ENCODE measurements at places on chromosomes 12 and 14.

DNA sequence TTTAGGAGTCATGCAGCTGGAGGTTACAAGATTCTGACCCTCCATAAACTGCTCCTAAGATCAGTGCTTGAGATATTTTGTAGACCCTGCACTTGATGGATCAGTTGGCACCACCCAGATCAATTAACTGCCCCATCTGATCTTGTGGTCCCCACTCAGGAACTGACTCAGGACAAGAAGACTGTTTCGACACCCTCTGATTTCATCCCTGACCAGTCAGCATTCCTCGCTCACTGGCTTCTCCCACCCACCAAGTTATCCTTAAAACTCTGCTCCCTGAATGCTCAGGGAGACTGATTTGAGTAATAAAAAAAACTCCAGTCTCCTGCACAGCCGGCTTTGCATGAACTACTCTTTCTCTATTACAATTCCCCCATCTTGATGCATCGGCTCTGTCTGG lies 360.2 kb downstream of the GALC start:
- DNase-seq, result no peak

GRCh38 chr14:104126753-104127152 lies 11.6 kb upstream of the KIF26A start:
- no peak for DNase-seq

DNA sequence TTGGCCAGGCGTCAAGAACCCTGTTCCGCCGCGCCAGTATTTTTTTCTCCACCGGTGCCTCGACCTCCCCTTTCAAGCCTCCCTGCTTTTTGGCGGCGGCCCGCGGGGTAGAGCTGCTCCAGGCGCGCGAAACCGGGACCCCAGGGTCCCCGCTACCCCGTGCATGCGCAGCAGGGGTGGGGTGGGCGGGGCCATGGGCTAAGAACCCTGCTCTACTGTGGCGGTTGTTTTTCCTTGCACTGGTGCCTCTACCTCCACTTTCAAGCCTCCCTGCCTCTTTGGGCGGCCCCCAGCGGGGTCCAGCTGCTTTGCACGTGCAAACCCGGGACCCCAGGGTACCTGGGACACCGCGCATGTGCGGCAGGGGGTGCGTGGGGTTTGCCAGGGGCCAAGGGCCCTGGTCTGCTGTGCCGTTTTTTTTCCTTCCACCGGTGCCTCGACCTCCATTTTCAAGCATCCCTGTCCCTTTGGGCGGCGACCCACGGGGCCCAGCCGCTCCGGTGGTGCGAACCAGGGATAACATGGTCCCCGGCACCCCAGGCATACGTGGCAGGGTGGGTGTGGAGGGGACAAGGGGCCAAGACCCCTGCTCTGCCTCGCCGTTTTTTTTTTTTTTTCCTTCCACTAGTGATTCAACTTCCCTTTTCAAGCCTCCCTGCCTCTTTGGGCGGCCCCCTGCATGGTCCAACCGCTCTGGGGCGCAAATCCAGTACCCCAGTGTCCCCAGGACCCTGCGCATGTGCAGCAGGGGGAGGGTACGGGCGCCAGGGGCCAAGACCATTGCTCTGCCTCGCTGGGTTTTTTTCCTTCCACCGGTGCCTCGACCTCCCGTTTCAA lies 326.8 kb downstream of the ALG10 start:
- DNase-seq, result no peak

DNA sequence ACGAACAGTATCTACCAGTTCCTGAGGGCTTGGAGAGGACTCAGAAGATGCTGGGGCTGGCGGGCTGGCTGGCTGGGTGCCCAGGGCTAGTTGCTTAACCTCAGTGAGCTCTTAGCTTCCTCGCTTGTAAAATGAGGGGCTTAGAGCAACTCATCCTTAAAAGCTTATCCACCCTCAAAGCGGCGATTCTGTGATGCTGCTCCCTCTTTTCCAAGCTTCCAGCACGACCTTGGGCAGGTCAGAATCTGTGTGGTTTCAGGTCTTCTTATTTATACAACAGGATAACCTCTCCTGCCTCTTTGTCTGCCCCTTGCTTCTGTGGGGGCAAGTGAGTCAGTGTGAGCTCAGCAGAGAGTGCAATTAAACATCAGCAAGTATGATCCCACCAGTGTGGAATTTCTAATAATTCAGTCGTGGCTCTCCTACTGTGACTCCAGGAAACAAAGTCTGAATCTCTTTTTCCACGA lies 281.8 kb downstream of the KSR2 start:
- no peak for DNase-seq

DNA sequence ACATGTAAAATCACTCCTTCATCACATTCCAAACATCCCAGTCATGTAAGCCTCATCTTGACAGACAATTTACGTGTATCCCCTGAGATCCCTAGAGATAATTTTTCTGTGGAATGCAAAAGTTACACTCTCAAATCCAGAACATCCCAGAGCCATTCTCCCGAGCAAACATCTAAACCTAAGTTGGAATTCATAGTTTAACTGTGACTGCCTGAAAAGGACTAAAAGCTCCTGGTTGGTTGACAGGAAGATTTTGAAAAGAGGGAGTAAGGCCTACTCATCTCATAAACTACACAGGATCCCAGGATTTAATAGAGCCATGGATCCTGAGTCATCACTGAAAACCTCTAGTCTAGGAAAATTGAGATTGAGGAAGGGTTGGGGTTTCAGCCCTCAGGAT lies 123.6 kb downstream of the SCN8A start:
- DNase-seq, result no peak

DNA sequence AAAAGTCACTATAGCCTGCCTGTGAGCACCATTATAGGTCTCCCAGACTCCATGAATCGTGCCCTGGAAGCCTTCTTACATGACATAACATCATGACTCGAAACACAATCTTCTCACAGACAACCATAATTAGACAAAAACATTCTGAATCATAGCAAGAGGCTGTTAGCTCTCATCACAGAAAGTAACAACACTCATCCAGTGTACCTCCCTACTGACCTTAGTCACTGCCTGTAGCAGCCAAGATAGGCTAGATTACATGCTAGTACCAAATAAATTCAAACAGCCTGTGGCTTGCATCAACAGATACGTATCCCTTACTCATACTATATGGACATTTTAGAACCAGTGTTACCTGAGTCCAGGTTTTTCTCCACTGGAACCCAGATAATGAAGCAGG lies 663.8 kb upstream of the FOXG1 start:
- DNase-seq, result no peak

DNA sequence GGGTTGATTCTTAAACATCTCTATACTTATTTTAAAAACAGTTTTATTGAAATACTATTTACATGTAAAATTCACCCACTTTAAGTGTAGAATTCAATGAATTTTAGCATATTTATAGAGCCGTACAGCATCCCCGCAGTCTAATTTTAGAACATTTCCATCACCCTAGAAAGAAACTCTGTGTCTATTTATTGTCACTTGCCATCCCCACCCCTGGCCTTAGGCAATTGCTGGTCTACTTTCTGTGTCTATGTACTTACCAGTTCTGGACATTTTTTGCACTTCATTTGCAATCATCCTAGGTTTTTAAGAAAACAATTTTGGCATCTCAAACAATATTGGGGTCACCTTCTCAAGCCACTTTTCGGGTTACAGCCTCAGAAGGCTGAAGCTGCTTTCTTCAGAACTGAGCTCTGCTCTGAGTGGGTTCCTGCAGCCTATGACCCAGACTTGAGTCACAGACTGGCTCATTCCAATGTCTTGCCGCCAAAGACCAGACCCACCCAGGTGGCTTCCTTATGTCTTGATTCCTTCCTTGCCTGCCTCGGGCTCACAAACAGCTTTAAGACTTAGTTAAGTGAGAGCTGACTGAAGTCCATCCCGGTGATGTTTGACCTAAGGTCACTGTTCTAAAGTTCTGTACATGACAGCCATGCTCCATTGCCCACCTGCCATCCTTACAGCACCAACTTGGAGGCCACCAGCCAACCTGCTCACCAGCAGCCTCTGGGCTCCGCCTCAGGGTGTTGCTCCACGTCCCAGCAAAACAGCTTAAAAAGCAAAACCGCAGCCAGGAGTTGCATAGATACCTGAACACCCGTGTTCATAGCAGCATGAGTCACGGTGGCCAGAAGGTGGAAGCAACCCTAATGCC lies 131.5 kb downstream of the CHST11 start:
- DNase-seq, result no peak

- DNase-seq, result no peak
Measured at GRCh38 chr12:82378997-82379396, 20.7 kb downstream of the METTL25 start.

All from CD8-positive, alpha-beta T cell (primary cell).